Smooth muscle cell of the coronary artery (primary cell): ENCODE measurements at places on chromosomes 1 and 21. TPM values are rescaled to one million over a fixed set of nuclear protein-coding genes. Genes with fewer than 3 reads are reported as not detected.

The PTGER3 gene
- 0.45 and 6.7 TPM in 2 replicates for total RNA-seq

The PROK1 gene
- not detected in 2 replicates for total RNA-seq

The CCDC185 gene
- total RNA-seq: not detected in 2 replicates

The TBX19 gene
- 0.53 and 1.4 TPM in 2 replicates for total RNA-seq

The ENAH gene
- 136 and 155 TPM in 2 replicates for total RNA-seq

The UROD gene
- 182 and 313 TPM in 2 replicates for total RNA-seq

The SPRR5 gene
- total RNA-seq: not detected in 2 replicates

The SMAP2 gene
- 5.7 and 8.6 TPM in 2 replicates for total RNA-seq

The GPBP1L1 gene
- 50.2 and 50.4 TPM in 2 replicates for total RNA-seq

The DISP3 gene
- total RNA-seq: under 0.01 TPM in 1 of 2 replicates, not detected in the other

The MRAP gene
- 0.23 TPM in 1 of 2 replicates, not detected in the other for total RNA-seq

The LCE1E gene
- total RNA-seq: not detected in 2 replicates

The INSRR gene
- total RNA-seq: under 0.01 TPM in 1 of 2 replicates, not detected in the other

The TEDDM1 gene
- not detected in 2 replicates for total RNA-seq

The RNU1-3 gene
- 2,564 and 3,022 TPM in 2 replicates for total RNA-seq
